ENCODE measurements at places on chromosomes 2 and 18. TPM values are rescaled to one million over a fixed set of nuclear protein-coding genes. Genes with fewer than 3 reads are reported as not detected.

CRYGC gene
- total RNA-seq, result not detected

- no peak for DNase-seq
Measured at GRCh38 chr2:66237803-66238379, 197.0 kb upstream of the MEIS1 start.

CDH20 gene
- not detected for total RNA-seq

ALLC gene
- total RNA-seq, result not detected

GRCh38 chr2:120243875-120244553, 8.6 kb upstream of the RALB start:
- no peak for DNase-seq

- DNase-seq, result no peak
Measured at GRCh38 chr18:8735274-8735673, 29.9 kb downstream of the MTCL1 start.

DNA sequence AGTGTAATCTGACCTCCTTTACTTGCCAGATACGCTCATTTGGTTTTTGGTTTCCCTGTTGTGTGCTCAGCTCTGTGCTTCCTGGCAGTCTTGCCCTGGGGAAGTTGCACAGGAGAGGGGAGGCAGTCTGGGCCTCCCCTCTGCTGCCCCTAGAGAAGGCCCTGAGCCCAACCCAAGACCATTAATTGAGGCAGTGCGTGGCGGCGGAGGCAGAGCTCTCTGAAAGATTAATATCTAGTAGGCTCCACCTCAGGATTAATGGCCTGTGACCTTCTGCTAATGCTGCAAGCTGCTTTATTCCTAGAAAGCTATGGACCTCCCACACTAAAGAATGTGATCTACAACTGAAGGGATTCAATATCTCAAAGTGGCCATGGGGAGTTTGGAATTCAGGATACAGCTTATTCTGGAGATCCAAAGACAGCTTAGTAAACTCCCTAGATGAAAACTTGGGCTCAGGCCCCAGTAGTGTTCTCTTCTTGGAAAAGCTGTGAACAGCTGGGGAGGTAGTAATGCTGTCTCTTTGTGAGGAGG, 41.4 kb upstream of the MAPRE2 start:
- DNase-seq, result no peak
